Stimulated activated CD8-positive, alpha-beta memory T cell treated with anti-CD3 and anti-CD28 coated beads, Interleukin-4, amount 100 ng/mL, for 4 hours (primary cell): ENCODE measurements at places on chromosomes 11 and 22.

GRCh38 chr22:42236848-42237247, 33.6 kb downstream of the TCF20 start:
- no peak for DNase-seq

- no peak for DNase-seq
Observed at GRCh38 chr22:49768077-49768910, 59.4 kb downstream of the BRD1 start.

DNA sequence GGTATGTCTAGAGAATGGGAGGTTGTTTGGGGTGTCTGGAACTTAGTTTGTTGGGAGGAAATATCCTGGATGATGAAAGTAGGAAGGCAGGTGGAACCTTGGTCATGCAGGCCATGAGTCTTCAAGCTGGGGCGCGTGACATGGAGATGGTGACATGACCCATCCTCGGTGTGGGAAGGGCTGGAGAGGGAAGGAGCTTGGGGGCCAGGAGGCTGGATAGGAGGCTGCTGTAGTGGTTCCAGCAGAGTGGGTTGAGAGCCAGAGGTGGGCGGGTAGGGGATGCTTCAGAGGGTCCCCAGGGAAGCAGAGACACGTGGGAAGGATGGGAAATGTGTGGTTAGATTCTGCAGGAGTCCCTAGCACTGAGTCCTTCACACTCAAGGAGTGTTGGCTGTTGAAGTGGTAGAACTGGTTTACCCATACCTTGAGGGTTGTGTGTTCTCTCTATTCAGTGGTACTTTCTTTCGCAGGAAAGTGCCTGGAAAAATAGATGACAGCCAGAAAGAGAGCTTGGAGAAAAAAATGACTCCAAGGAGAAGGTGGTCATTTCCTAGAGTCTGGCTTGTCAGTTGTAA, 56.8 kb downstream of the LDLRAD3 start:
- DNase-seq, result no peak

GRCh38 chr22:31400023-31400397, 606 bp downstream of the DRG1 start:
- no peak for DNase-seq

DNA sequence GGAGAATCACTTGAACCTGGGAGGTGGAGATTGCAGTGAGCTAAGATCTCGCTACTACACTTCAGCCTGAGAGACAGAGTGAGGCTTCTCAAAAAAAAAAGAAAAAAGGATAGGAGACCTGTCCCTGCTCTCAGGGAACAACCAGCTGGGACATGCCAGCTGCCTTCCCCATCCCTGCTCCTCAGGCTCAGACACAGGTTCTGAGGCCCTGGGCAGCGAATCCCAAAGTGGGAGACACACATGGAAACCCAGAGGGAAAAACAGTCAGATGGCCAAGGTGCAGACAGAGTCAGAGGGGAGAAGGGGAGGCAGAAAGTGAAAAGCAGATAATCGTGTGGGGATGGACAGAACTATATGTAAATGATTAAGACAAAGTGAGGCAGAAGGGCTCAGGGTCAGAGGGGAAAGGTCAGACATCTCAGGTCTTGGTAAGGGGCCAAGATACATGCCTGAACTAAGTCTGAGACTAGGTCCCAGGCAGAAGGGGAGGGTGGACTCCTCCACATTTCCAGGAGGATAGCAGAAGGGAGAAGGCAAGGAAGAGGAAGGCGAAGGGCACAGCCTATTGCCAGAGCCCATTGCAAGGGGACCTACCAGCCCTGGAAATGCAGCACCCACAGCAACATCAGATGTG, 14.2 kb downstream of the STARD10 start:
- no peak for DNase-seq

DNA sequence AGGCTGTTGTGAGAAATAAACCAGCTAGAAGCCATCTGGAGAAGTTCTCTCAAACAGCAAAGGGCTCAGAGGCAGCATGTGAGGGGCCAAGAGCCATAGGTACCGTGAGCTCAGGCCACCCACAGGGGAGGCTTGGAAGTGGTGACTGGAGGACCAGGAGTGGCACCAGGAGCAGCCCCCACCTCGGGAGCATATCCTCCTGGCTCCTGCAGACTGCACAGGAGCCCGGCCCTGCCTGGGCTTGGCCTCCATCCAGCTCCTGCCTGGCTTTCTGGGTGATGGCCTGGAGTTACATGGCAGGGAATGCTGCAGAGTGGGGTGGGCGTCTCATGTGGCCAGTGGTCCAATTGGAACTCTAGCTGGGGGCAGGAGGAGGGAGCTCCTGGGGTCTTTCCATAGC, 4.2 kb upstream of the MPPED1 start:
- DNase-seq, result no peak

GRCh38 chr22:20201837-20202392, 51.1 kb upstream of the CCDC188 start:
- DNase-seq, result no peak

- DNase-seq, result no peak
Observed at GRCh38 chr11:11574373-11575287, 47.2 kb downstream of the GALNT18 start.

DNA sequence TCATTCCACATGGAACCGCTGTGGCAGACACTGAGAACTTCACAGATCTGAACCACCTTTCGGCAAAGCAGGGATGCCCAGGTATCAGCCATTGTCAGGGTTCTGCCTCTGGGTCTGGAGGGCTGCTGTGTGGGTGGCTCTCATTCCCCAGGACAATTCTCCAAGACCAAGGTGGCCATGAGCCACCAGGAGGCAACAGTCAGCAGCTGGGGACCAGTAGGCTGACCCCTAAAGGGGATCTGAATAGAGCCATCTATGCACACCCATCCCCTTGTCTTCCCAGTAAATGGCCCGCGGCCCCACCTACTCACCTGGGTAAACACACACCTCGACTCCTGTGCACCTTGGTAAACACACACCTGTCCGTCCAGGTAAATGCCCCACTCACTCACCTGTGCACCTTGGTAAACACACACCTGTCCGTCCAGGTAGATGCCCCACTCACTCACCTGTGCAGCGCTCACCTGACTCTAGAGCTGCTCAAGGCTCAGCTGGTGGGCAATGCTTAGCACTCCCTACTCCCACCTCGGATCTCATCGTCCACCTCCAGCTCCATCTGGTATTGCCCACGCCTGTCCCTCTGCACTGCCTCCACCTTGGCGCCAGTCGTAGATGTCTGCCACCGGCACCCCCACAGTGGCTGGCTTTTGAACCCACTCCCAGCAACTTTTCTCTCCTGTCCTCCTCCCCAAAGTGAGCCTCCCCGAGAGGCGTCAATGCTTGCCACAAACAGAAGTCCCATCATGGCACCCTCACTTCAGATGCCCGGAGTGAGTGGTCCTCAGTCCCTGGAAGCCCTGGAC, 10.2 kb downstream of the SLC25A1 start:
- DNase-seq, result no peak

DNA sequence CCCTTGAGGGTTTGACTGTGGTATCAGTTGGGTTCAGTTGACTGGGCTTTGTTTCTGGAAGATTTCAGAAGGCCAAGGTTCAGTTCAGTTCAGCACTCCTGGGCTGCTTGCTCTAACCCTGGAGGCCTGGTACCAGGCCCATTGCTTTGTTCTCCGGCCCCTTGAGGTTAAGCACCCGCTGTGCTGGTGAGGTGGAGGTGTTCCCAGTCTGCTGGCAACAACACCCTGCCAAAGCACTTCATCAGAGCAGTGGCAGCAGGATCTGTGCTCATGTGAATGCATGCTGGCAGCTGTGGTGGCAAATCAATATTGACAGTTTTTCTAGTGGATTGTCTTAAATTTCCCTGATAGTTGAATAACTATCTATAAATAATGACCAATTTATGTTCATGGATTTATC, 3.8 kb upstream of the SCGB1D1 start:
- no peak for DNase-seq

- no peak for DNase-seq
Observed at GRCh38 chr22:25566186-25566897, 1.9 kb downstream of the GRK3 start.

DNA sequence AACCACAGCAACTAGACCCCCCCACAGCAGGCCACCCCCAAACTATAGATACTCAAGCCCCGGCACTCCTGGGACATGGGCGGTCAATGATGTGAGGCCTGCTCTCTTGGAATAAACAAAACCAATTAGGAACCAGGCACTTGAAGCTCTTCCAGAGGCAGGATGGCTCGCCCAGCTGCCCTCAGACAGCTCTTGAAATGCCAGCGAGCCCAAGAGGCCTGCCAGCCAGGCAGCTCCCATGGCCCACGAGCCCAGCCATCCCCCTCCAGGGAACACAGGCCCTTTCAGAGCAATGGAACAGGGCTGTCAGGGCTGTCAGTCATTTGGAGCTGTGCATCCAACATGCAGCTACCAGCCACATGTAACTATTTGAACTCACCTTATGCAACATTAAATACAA, 34.0 kb upstream of the TFIP11 start:
- no peak for DNase-seq

GRCh38 chr11:8720352-8720751, 37.8 kb downstream of the RPL27A start:
- DNase-seq, result no peak
